ENCODE measurements at places on chromosomes 1 and 21.

DNA sequence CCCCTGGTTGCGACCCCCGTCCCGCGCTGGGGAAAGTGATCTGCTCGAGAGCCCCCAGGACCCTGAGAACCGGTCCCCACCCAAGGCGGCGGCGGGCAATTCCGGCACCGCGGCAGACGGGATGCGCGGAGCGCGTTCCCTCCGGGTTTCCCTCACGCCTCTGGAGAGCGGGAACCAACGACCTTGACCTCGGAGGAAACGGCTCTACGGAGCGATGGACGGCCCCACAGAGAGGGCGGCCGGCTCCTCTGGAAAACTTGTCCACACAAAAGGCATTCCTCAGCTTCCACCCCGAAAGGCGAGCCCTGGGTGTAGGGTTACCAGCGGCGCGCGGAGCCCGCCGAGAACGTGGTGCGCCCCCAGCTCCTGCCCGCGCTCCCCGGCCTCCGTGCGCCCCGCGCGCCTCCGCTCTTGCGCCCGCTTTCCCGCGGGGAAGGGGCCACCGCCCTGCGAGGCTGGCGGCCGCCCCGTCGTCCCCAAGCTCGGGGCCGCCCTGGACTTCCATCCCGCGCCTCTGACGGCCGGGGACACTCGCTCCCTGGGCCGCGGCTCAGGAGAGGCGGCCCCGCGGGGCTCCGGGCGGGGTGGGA is 391 bp upstream of the KIAA1614 start:
- DNase-seq, result peak; percentile 52

DNA sequence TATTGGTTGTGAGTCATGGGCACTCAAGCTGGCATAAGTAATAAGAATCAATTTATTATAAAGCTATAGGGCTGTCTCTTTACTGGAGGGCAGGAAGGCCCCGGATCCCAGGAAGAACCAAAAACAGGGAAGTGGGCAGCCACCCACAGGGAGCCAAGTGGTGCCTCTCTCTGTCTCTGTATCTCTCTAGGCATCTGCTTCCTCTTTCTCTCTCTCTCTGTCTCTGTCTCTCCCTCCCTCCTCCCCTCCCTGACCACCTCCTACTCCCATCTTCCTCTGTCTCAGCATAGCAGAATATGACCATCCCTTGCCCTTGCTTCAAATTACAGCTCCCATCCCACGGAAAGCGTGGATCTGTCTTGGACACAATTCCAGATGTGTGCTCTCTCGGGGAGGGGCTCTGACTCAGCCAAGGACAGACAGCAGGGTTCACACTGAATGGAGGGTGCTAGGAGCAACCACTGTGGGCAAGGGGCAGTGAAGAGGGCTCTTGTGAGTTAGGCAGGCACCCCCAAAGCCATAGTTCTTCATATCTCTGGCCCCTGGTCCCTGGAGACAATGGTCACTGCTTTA is 80.4 kb upstream of the LPGAT1 start:
- no peak for DNase-seq

GRCh38 chr1:53068314-53069099 is 6.5 kb downstream of the PODN start:
- DNase-seq, result no peak

DNA sequence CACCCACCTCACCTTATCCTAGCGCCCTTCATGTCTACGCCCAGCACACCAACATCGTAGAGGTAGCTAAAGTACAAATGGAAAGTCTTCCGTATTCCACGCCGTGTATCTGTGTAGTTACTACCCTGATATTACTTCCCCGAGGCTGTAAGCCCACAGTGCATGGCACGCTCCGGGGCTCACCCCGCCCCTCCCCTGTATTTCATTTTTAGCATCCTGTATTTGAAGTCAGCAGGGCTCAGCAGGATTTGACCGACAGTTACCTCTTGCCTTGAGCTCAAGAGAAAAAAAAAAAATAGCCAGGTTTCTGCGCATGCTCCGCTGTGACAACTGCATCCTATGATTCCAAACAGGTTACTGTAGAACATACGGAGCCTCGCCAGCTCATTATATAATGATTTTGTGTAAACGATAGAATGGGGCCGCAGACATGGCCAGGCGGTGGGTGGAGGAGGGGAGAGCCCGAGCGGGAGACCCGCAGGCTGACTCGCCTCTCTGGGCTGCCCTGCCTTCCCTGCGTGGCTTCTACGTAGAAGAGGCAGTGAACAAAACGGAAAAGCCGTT is 1.3 kb downstream of the ABCG1 start:
- peak; percentile 22 for DNase-seq

GRCh38 chr1:167093846-167094516 is at the start of gene STYXL2:
Gene STYXL2 (plus strand): TSS chr1:167094075. CDS start chr1:167094850, 775 bp downstream.
- DNase-seq, result no peak

All from M059J (cell line).